ENCODE measurements at places on chromosomes 3 and 15.
A peak's percentile ranks its signal among the peaks of the same experiment; 100 is the strongest.

DNA sequence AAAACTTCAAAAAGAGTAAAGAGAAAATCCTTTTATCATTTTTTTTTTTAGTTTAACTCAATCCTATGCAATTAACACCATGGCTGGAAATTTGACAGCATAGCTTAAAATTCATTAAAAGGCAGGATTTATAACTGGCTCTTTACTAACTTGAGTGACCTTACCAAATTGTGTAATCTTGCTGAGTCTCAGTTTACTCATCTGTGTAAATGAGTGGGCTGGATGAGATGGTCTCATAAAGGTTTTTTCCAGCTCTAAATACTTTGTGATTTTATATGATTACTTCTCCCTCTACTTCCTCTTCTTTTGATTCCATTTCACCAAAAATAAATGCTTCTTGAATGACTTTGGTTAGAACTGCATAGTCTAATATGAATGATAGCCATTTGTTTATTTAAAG is 234.9 kb upstream of the SATB1 start:
- DNase-seq: no peak

DNA sequence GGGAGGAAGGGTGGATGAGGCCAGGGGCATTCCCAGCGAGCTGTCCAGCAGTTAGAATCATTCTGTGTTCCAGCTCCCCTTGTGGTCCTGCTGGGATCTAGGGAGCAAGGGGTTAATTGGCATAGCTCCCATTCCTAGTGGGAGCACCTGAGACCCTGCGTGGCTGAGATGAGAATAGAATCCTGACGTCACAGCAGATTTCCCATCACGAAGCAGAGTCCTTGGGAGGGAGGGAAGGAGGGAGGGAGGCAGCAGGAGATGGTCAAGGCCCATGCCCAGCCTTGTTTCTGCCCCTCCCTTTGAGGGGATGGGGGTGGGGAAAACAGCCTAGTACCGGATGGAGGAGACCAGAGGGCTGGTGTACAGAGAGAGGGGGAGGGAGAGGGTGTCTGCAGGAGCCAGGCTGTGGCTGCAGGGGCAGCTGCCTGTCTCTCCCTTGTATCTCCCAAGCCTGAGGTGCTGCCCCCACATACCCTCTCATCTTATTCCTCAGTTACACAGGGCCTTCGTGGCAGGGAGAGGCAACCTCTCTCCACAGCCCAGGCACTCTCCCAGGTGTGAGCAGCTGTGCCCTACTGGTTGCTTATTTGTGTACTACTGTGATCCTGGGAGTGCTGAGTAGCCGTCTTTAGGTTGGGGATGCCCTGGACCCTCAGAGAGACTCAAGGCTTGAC is 5.4 kb downstream of the TYRO3 start:
- DNase-seq: no peak

- peak; percentile 38 for DNase-seq
Measured at GRCh38 chr3:172666873-172667694, 43.8 kb downstream of the NCEH1 start.

- no peak for DNase-seq
Measured at GRCh38 chr3:187594272-187594671, 75.9 kb downstream of the SST start.

GRCh38 chr3:107028626-107029025 is 348.6 kb upstream of the CCDC54 start:
- DNase-seq: no peak

GRCh38 chr15:88913017-88913849 is at the start of gene MFGE8:
TSS of gene MFGE8 (minus strand) at chr15:88913379. CDS start at chr15:88913319, 60 bp downstream.
- peak; percentile 44 for DNase-seq

GRCh38 chr3:125644036-125645005 is 49.0 kb upstream of the OSBPL11 start:
- DNase-seq: no peak

- DNase-seq: no peak
Measured at GRCh38 chr3:112967828-112968227, 7.1 kb downstream of the CD200R1 start.

DNA sequence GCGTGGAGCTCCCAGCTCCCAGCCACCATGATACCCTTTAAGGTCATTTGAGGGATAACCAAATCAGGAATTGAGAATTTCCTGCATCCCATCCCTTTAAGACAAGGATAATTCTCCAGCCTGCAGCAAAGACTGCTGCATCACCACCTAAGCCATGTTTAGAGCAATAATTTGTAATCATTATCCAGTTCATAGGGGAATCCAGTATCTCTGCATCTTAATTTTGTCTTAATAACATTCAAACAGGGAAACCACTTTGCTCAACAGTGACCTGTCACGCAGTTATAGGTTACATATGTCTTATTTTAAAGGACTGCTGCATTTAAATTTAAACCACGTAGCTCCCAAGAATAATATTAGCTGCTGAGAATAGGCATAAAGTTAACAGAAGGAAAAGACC is 188.4 kb downstream of the SSR3 start:
- no peak for DNase-seq

DNA sequence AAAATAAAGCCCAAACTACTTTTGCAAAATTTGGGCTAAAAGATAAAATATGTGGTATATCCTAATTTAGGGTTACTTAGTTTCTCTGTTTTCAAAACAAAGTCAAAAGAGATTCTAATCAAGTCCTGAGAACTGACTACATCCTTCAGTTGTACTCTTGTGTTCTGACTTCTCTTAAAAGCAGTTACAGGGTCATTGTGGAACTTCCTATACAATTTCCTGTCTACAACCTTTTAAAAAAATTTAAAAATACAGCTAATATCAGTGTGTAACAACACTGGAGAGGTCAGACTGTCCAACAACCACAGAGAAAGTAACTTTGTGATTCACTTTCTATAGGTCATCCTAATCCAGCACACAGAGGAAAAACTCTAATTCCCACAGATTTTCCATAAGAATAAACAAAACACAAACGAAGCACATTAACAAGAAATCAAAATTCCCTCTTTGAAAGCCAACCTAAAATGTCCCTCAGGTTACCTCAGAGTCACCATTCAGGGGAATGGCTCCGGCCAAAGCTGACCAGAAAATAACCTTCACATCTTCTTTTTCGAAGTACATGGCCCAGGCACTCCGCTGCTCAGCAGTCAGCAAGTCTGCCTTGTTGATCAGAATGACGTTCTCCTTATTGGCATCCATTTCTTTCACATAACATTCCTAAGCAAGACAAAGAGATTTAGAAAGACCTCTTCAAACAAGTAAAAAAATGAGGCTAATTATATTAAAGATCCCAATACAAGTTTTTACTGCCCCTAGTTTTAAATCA is 13.3 kb downstream of the LSG1 start:
- DNase-seq: no peak

DNA sequence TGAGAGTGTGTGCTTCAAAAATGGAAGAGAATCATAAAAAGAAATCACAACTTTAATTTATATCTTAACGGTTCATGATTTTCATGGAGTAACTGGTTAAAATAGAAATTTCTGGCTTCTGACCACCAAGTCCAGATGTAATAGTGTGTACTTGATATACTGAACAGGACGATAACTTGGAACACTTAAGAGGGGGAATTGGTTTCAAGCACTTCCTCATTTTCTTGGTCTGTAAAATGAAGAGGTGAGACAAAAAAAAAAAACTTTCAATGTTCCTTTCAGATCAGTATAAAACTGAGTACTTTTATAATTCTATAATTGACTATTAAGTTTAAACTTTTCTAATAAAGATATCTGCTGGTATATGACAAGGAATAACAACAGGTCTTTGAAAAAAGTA is 64.0 kb upstream of the TRA2B start:
- no peak for DNase-seq

GRCh38 chr15:78651007-78651406 is 10.0 kb upstream of the CHRNB4 start:
- no peak for DNase-seq

DNA sequence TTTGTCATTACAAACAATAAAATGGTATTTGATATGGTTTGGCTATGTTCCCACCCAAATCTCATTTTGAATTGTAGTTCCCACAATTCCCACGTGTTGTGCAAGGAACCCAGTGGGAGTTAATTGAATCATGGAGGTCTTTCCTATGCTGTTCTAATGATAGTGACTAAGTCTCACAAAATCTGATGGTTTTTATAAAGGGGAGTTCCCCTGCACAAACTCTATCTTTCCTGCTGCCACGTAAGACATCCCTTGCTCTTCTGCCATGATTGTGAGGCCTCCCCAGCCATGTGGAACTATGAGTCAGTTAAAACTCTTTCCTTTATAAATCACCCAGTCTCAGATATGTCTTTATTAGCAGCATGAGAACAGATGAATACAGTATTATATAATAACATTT is 15.4 kb upstream of the AADAC start:
- DNase-seq: no peak

- DNase-seq: no peak
Measured at GRCh38 chr3:14757153-14757700, 61.5 kb upstream of the FGD5 start.

GRCh38 chr3:140399871-140400270 is 278.0 kb upstream of the TRIM42 start:
- DNase-seq: no peak

DNA sequence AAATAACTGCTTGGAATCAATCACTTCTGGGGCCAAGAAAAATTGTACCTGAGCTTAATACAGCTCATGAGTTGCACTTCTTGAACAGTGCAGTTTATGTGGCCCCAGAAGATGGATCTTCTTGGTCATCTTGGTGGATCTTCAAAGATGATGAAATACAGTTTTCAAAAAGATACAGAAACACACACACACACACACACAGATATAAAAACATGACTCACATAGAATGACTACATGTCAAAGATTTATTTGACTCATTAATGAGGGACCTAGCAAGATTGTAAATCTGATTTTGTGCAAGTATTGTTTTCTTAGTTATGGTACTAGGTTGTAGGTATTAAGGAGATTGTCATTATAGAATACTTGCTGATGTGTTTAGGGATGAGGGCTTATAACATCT is 32.6 kb downstream of the PDCD6IP start:
- DNase-seq: no peak

DNA sequence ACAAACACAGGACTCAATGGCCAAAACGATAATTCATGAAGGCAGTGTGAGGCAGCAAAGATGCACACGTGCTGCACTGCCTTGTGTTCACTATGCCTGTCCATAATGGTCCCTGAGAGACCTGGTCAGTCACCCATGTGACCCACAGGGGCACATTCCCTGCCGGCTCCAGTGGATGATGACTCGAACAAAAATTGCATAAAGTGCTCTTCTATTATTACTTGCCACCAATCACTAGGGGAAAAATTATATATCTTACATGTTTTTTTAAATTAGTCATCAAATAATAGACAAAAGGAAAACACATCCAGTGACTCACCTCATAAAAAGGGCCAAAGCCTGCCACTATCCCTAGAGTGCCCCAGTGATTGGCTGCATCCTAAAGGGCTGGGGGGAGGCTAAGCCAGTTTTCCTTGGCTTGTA is 47.5 kb downstream of the UBP1 start:
- peak; percentile 85 for DNase-seq

- DNase-seq: no peak
Measured at GRCh38 chr3:53169832-53170324, 8.9 kb downstream of the PRKCD start.

GRCh38 chr15:40283615-40284300 is 894 bp upstream of the ANKRD63 start:
- no peak for DNase-seq

GRCh38 chr3:170383567-170383966 is 26.1 kb downstream of the SKIL start:
- DNase-seq: no peak

DNA sequence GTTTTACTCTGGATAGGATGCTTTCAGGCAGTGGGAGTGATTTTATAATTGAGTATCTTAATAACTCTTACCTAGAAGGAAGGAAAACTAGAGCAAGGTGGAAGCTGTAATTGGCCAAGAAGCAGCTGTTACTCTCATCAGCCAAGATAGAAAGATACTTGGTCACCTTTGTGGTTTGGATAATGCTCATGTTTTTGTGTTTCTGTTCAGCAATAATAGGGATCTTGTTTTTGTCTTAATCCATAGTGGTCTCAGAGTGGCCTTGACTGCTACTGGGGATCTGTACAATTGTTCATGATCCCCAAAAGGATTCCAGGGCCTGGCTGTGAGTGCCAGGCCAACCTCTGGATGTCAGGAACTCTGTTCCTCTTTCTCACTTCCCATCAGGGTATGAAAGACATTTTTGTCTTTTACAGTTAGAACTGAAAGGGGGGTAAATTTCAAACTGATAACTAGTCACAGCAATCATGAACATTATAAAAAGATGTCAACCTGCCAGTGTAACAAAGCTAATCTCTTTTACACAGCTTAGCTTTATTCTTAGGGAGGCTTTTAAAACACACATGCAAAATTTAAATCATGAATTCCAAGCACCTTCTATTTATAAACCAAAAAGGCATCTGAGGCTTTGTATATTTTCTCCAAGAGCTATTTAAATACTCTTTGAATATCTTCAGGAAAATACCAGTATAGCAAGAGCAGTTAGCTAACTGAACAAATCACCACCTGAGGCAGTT is 6.0 kb downstream of the UBL7 start:
- DNase-seq: no peak

- no peak for DNase-seq
Measured at GRCh38 chr3:181844211-181844610, 132.5 kb downstream of the SOX2 start.

GRCh38 chr15:99015698-99016568 is 8.3 kb upstream of the PGPEP1L start:
- DNase-seq: no peak

DNA sequence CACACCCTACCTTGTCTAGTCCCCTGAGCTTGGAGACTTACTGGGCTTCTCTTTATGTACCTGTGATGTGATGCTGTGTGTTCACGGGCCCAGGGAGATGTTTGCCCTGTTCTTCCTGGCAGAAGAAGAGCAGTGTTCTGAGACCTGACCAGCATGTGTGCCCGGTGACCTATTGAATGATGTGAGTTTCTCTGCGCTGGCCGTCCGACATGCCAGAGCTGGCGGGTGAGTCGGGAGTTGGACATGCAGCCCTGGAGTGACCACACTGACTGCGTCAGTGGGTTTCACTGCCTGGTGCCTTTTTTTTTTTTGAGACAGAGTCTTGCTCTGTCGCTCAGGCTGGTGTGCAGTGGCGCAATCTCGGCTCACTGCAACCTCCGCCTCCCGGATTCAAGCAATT is 42.3 kb downstream of the CGNL1 start:
- DNase-seq: no peak
